ENCODE measurements at places on chromosomes 16 and 17.

GRCh38 chr16:54545854-54546511 lies 259.4 kb upstream of the IRX3 start:
- DNase-seq: no peak

- DNase-seq: no peak
Observed at GRCh38 chr16:22053921-22054341, 38.4 kb upstream of the VWA3A start.

DNA sequence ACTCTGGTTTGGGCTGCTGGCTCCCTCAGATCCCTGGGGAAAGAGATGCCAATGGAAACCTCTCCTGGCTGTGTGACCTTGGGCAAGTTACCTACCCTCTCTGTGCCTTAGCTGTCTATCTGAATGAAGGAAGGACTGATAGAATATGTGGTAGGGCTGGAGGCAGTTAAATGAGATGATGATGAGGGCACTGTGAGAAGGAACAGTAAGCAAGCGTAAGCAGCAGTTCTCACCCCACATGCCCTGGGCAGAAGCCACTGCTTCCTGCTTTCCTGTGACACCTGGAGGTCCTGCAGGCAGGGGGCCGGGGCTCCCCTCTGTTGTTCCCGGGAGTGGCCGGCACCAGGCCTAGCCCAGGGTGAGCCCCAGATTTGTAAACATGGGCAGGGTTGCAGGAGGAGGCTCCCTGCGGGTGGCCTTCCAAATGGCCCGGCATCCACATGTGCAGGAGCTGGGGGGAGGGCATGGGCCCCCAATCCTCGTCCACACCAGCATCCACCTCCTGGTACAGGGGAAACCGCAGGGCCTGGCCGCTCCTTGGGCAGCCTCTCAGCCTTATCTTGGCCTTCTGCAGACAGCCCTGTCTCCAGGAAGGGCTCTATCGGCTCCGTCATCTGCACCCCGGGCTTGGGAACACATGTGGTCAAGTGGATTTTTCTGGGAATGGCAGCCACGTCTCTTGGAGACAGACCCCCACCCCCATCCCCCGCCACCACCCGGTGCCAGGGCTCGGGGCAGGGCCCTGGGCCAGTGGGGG lies 235.6 kb upstream of the GSE1 start:
- DNase-seq: no peak

- DNase-seq: no peak
Observed at GRCh38 chr17:28206292-28206691, 112.7 kb upstream of the TMEM97 start.

DNA sequence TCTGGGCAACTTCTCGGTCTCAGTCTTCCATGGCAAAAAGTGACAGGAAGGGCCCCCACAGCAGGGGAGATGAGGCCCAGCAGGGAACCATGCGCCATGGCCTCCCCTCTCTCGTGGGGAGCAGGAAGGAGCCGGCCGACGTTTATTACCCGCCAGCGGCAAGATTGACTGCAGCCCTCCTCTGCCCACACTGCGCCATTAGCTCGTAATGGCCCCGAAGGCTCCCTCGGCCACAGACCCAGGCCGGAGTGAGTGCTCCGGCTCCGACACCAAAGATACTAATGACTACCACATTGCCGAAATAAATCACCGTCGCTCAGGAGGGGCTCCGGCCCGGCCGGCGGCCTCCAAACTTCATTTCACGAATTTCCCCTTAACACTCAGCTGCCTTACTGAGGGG lies 226.9 kb downstream of the C16orf78 start:
- DNase-seq: no peak

All from T1000 (cell line).